ENCODE measurements at places on chromosomes 12 and 14.
A peak's percentile ranks its signal among the peaks of the same experiment; 100 is the strongest.

GRCh38 chr14:23485326-23485725 lies 15.8 kb downstream of the NGDN start:
- DNase-seq, result no peak

DNA sequence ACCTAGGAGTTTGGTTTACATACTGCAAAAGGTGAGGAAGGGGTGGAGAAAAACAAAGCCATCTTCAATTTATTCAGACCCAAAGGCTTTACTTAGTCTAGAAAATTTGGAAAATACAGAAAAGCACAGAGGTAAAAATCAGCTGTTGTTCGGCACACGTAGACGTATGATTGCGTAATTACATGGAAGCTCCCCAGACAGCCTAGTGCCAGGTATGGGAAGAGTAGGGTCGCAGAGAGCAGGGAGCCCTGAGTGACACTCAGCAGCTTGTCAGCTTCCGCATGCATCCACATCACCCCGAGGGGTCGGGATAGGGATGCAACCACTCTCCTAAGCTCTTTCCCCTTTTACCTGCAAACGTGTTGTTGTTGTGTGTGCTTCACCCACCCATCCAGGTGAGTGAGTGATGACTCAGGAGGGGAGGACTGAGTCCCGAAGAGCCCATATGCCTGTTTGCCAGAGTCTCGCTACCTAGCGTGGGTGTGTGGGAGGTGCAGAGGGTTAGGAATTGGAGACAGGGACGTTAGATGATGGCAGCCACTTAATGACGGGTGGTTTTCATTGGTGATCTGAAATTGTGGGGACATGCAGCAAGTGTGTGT lies 20.1 kb downstream of the PIWIL1 start:
- no peak for DNase-seq

DNA sequence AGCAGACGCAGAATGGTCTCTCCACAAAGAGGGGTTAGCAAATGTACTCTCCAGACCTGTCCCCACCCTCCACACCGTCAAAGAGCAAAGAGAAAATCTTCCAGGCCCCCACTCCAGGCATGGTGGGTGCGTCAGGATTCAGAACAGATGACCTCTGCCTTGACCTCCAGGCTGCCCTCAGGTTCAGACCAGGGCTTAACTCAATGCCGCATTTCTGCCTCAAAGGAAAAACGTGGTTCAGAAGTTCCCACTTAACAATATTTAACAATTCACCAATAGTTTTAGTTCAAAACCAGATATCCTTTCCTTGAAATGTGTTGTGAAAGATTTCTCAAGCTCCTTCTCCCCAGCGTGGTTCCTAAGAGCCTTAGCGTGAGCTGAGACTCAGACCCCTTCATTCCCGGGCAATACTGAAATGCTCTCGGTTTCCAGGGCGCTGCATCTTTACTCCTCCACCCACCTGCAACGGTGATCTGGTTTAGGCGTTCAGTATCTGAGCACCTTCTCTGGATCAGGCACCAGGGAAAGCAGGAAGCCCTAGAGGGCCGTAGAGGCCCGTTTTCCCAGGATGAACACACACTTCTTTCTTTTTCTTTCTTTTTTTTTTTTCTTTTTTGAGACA lies 22.9 kb downstream of the HSP90AA1 start:
- no peak for DNase-seq

GRCh38 chr12:75779891-75780496 lies 251.6 kb downstream of the PHLDA1 start:
- DNase-seq, result peak; percentile 8

GRCh38 chr14:72333357-72333756 lies 401.1 kb downstream of the RGS6 start:
- no peak for DNase-seq

- no peak for DNase-seq
These were observed 280.3 kb upstream of the DIO2 start for GRCh38 chr14:80491650-80492049.

- no peak for DNase-seq
These were observed 232.9 kb downstream of the ATXN7L3B start for GRCh38 chr12:74770552-74770951.

DNA sequence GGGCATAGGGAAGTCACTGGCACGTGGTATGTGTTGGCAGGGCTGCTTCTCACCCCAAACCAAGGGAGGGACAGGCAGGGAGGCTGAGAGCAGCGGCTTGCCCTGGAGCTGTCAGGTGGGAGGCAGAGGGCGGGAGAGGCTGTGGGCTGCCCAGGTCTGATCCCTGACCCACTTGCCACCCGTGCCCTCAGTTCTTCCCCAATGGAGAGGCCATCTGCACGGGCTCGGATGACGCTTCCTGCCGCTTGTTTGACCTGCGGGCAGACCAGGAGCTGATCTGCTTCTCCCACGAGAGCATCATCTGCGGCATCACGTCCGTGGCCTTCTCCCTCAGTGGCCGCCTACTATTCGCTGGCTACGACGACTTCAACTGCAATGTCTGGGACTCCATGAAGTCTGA lies 4.7 kb downstream of the GNB3 start:
- no peak for DNase-seq

DNA sequence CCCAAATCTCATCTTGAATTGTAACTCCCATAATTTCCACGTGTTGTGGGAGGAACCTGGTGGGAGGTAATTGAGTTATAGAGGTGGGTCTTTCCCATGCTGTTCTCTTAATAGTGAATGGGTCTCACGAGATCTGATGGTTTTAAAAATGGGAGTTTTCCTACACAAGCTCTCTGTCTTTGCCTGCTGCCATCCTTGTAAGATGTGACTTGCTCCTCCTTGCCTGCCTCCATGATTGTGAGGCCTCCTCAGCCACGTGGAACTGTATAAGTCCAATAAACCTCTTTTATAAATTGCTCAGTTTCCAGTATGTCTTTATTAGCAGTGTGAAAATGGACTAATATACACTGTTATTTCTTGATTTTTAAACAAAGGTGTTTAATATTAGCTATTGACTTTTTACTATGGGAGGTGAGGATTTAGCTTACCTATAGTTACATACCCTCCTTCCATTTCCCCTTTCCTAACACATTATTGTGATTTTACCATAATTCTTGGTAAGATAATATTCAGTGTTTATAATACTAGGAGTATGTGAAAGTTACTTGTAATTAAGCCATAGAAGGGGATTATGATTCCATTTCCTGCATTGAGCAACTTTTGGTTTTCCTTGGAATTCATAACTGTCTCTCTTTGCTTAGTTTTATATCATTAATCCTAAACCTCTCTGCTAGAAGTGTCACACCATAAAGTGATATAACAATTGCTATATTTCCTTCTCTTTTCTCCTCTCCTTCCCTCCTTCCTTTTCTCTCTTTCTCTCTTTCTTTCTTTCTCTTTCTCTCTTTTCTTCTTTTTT lies 151.0 kb upstream of the KRAS start:
- DNase-seq, result no peak

DNA sequence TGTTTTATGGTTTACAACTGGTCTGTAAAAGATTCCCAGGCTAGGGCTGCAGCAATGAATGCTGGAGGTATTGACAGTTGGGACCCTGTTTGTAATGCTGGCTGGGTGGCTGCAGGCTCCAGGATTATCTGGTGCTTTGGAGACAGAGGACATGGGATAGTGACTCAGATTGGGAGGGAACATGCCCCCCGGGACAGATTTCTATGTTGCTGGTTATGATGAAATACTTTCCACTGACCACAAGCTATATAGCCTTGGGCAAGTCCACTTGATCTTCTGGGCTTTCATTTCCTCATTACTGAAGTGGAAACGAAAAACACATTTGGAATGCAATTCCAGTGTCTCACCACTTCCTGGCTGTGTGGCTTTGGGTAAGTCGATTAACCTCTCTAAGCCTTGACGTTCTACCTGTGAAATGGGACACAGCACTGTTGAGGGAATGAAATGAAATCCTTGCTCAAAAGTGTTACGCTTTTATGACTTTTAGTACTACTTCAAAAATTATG lies 6.3 kb upstream of the TPCN1 start:
- peak; percentile 98 for DNase-seq

DNA sequence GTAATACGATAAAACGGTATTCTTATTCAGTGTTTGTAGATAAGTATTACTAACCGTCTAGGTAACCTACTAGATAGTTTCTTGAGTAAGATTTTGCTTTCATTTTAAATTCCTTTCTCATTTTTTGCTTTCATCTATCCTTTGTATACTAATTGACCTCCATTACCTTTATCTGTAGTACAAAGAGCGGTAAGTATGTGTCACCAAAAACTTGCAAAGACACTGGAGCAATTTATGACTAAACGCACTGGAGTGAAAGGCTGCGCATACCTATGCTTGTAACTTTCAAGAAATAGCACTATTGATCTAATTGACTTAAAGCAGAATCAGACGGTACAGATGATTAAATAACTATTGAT lies 1.7 kb downstream of the ARHGAP5 start:
- DNase-seq, result peak; percentile 2

GRCh38 chr14:87205811-87206210 lies 787.2 kb downstream of the GALC start:
- DNase-seq, result no peak

All from A172 (cell line).